ENCODE measurements at places on chromosomes 3 and 15. TPM values are rescaled to one million over a fixed set of nuclear protein-coding genes. Genes with fewer than 3 reads are reported as not detected.

Gene NPAP1
- not detected for total RNA-seq

Gene MNS1
- total RNA-seq: 1.8 TPM

Gene PRRT3
- total RNA-seq: 1.9 TPM

Gene SLMAP
- total RNA-seq: 129 TPM

Gene SNAPC5
- 50.3 TPM for total RNA-seq

Gene TRPM1
- total RNA-seq: not detected
